ENCODE measurements at places on chromosomes 16 and 17.

DNA sequence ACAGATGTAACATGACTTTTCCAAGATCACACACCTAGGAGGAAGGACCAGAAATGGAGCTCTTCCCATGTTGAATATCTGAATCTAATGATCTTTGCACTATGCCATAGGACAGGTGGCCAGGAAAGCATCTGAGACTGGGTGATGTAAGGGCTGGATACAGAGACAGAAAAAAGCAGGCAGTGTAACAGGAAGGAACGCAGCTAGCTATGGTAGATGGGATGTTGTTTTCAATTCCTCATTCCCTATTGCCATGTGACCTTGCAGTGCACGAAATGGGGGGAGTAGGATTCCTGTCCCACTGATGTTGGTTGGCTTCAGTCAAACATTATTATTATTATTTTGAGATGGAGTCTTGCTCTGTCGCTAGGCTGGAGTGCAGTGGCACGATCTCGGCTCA is 3.7 kb upstream of the NPIPB15 start:
- DNase-seq: no peak

GRCh38 chr17:80940171-80941123 is 51.2 kb upstream of the CHMP6 start:
- DNase-seq: no peak

DNA sequence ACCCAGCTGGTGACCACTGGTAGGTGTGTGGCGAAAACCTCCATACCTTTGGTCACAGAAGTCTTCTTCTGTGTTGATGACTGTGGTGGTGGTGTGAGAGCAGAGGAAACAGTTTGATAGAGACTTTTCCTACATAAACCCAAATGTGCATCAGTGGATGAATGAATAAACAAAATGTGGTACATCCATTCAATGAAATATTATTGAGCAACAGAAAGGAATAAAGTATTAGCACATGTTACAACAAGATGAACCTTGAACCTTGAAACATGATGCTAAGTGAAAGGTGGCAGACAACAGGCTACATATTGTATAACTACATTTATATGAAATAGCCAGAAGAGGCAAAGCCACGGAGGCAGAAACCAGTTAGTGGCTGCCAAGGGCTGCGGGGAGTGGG is 15.2 kb downstream of the CDK5R1 start:
- DNase-seq: no peak

DNA sequence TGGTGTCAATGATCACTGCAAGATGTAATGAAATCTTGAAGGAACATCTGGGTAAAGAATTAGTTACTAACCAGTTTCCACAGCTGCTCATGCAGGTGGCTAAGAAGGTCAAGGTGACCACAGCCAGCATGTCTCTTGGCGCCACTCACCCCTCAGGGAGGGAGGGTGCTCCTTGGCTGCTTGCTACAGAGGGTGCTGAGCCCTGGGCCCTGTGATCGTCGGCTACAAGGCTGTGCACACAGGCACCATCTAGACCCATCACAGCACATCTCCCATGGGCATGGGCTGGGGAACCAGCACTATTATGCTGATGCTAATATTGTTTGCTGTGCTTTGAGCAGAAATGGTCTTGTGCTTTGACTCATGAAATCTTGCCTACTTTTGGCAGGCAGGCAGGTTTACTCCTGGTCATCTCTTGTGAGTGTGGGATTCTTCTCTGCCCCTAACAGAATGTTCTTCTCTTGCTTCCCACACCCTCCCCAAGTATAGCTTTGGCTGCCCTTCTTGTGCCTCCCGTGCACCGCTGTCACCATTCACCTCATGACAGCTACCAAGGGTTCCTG is 36.4 kb downstream of the TXNDC11 start:
- DNase-seq: no peak

- no peak for DNase-seq
Measured at GRCh38 chr17:3167574-3167973, 29.7 kb upstream of the OR1A2 start.

DNA sequence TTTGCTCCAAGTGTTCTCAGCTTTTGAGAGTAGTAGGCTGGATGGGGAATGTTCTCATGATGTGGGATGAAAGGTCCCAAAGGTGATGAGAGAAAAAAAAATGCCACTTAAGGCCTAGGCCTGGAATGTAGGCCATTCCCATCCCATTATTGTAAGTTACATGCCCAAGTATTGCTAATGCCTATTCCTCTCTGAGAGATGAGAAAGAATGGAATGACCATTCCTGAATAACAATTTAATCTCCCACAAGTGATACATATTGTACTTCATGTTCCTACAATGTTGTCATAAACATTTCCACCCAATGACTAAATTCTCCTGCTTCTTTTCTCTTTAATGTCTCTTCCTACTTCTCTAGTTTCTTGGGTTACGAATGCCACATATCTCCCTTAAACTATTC is 102.8 kb upstream of the KCNJ16 start:
- no peak for DNase-seq

GRCh38 chr17:42706732-42707131 is 24.4 kb downstream of the CNTNAP1 start:
- DNase-seq: no peak
